MCF 10A (cell line): ENCODE measurements at places on chromosomes 6 and 20. TPM values are rescaled to one million over a fixed set of nuclear protein-coding genes. Genes with fewer than 3 reads are reported as not detected.

GRCh38 chr20:8542110-8542486, 410.0 kb downstream of the PLCB1 start:
- H3K36me3 ChIP-seq: no peaks in the 10 kb centered on the region
- no peak overlapping the region for H3K4me3 ChIP-seq
- DNase-seq: no peak
- no peaks in the 10 kb centered on the region for H3K27me3 ChIP-seq

- no peak for DNase-seq
- H3K4me3 ChIP-seq: no peak overlapping the region
- peaks cover 12% of the 10 kb centered on the region for H3K4me1 ChIP-seq
Measured at GRCh38 chr6:52925919-52926792, 16.7 kb upstream of the GSTA3 start.

GRCh38 chr6:87699576-87699975, 2.5 kb downstream of the AKIRIN2 start:
- DNase-seq: no peak
- peak overlapping the region; percentile 83 for H3K4me3 ChIP-seq
- peaks cover 17% of the 10 kb centered on the region for H3K4me1 ChIP-seq
- H3K27ac ChIP-seq: peak overlapping the region; percentile 89
- peaks cover 23% of the 10 kb centered on the region for H3K36me3 ChIP-seq
- no peaks in the 10 kb centered on the region for H3K27me3 ChIP-seq

GRCh38 chr6:35496036-35496840, 641 bp downstream of the TEAD3 start:
- H3K36me3 ChIP-seq: no peaks in the 10 kb centered on the region
- DNase-seq: no peak
- H3K27me3 ChIP-seq: no peaks in the 10 kb centered on the region

GRCh38 chr6:82264824-82265223, 17.3 kb upstream of the IBTK start:
- H3K27ac ChIP-seq: no peak overlapping the region
- no peak overlapping the region for H3K4me3 ChIP-seq
- no peaks in the 10 kb centered on the region for H3K27me3 ChIP-seq
- DNase-seq: no peak
- peaks cover 4% of the 10 kb centered on the region for H3K4me1 ChIP-seq
- H3K36me3 ChIP-seq: no peaks in the 10 kb centered on the region

GRCh38 chr6:20148433-20148832, 63.8 kb downstream of the MBOAT1 start:
- peaks cover 6% of the 10 kb centered on the region for H3K4me1 ChIP-seq
- H3K36me3 ChIP-seq: peaks cover 7% of the 10 kb centered on the region
- no peak overlapping the region for H3K27ac ChIP-seq
- no peak for DNase-seq
- H3K27me3 ChIP-seq: no peaks in the 10 kb centered on the region

- DNase-seq: no peak
- no peaks in the 10 kb centered on the region for H3K27me3 ChIP-seq
- H3K4me1 ChIP-seq: peaks cover 25% of the 10 kb centered on the region
Measured at GRCh38 chr6:56552187-56553130, 90.2 kb downstream of the DST start.

- H3K4me3 ChIP-seq: peak overlapping the region; percentile 81
- H3K4me1 ChIP-seq: peaks cover 34% of the 10 kb centered on the region
- H3K36me3 ChIP-seq: peaks cover 7% of the 10 kb centered on the region
- H3K27ac ChIP-seq: peak overlapping the region; percentile 82
- no peaks in the 10 kb centered on the region for H3K27me3 ChIP-seq
Measured at GRCh38 chr6:3750317-3751076, 1.0 kb downstream of the PXDC1 start.

DNA sequence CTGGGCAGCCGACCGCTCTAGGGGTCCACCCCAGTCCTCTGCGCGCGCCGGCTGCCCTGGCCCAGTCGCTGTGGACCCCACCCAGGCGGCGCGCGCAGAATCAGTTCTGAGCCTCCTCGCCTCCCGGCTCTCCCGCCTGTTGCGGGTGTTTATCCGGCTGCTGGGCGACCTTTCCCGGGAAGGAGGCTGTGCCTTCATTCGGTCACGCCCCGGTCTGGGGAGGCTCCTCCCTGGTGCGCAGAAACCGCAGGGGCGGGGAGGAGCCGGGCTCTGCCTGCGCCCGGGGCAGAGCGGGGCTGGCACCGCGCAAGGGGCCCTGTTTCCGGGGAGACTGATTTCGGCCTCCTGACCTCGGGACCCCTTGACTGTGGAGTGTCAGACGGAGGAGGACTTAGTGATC, 80.8 kb upstream of the EYS start:
- H3K27me3 ChIP-seq: no peaks in the 10 kb centered on the region
- no peak overlapping the region for H3K4me3 ChIP-seq
- H3K4me1 ChIP-seq: no peaks in the 10 kb centered on the region
- no peaks in the 10 kb centered on the region for H3K36me3 ChIP-seq
- DNase-seq: no peak
- no peak overlapping the region for H3K27ac ChIP-seq

DNA sequence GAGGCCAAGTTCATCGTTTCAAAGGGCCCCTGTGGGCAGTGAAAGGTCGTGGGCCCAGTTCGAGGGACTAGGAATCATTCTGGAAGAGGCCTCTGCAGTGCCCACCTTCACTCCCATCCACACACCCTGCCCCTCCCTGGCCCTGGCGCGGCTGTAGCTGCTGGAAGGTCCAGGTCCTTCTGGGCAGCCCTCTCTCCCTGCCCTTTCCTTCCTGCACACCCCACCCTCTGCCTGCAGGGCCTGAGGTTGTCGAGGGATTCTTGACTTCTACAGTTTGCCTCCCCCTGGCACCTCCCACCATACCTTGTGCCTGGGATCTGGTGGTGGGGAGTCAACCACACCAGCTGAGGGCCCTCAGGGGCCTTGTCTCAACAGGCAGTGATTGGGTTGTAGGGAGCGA, 4.5 kb upstream of the MYT1 start:
- no peak overlapping the region for H3K27ac ChIP-seq
- H3K27me3 ChIP-seq: peaks cover 78% of the 10 kb centered on the region
- H3K4me3 ChIP-seq: no peak overlapping the region
- H3K4me1 ChIP-seq: peaks cover 6% of the 10 kb centered on the region
- DNase-seq: no peak

DNA sequence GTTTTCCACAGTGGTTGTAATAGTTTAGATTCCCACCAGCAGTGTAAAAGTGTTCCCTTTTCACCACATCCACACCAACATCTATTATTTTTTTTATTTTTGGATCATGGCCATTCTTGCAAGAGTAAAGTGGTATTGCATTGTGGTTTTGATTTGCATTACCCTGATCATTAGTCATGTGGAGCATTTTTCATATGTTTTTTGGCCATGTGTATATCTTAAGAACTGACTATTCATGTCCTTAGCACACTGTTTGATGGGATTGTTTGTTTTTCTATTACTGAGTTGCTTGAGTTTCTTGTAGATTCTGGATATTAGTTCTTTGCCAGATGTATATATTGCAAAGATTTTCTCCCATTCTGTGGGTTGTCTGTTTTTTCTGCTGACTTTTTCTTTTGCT, 820.1 kb downstream of the TENT5A start:
- DNase-seq: peak; percentile 2
- H3K36me3 ChIP-seq: no peaks in the 10 kb centered on the region
- no peaks in the 10 kb centered on the region for H3K27me3 ChIP-seq

GRCh38 chr6:41268478-41268877, 18.0 kb downstream of the TREM1 start:
- no peaks in the 10 kb centered on the region for H3K4me1 ChIP-seq
- H3K27me3 ChIP-seq: no peaks in the 10 kb centered on the region
- no peak overlapping the region for H3K4me3 ChIP-seq
- no peak for DNase-seq
- no peaks in the 10 kb centered on the region for H3K36me3 ChIP-seq

DNA sequence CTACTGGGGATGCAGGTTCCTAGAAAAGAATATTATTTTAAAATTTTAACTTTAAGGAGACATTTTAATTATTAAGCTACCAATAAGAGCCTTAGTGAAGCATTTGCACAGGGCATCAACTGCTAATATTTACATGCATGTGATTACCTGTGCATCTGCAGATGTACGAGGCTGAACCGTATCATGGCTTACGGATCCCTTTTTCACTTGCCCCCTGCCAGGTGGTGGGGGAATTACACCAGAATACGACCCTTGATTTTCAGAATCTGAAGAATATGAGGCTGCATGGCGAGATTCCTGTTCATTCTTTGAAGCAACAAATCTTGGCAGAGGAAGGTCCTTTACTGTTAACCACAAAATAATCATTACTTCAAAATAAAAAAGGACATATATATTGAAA, 42.7 kb downstream of the REPS1 start:
- peaks cover 19% of the 10 kb centered on the region for H3K36me3 ChIP-seq
- H3K27me3 ChIP-seq: no peaks in the 10 kb centered on the region
- peaks cover 11% of the 10 kb centered on the region for H3K4me1 ChIP-seq
- no peak for DNase-seq
- no peak overlapping the region for H3K4me3 ChIP-seq

DNA sequence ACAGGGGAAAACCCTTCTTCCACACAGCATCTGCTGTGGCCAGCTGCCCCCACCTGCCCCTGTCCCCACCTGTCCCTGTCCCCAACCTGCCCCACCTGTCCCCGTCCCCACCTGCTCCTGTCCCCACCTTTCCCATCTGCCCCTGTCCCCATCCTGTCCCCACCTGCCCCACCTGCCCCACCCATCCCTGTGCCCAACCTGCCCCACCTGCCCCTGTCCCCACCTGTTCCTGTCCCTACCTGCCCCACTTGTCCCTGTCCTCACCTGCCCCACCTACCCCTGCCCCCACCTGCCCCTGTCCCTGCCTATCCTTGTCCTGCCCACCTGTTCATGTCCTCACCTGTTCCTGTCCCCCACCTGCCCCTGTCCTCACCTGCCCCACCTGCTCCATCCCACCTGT, 6.4 kb upstream of the MYT1 start:
- no peak for DNase-seq
- no peak overlapping the region for H3K4me3 ChIP-seq
- H3K36me3 ChIP-seq: peaks cover 7% of the 10 kb centered on the region
- H3K4me1 ChIP-seq: peaks cover 6% of the 10 kb centered on the region
- peaks cover 60% of the 10 kb centered on the region for H3K27me3 ChIP-seq

GRCh38 chr20:48164566-48165400, 379.5 kb upstream of the SULF2 start:
- H3K4me1 ChIP-seq: peaks cover 11% of the 10 kb centered on the region
- H3K27ac ChIP-seq: no peak overlapping the region
- H3K4me3 ChIP-seq: no peak overlapping the region
- no peaks in the 10 kb centered on the region for H3K36me3 ChIP-seq
- no peak for DNase-seq

CYP24A1 gene
- 0.28 and 0.34 TPM in 2 replicates for total RNA-seq

TNXB gene
- 3.0 and 4.3 TPM in 2 replicates for total RNA-seq

SLC39A7 gene
- 118 and 187 TPM in 2 replicates for total RNA-seq

TSPO2 gene
- not detected in 2 replicates for total RNA-seq

POM121L2 gene
- not detected in 2 replicates for total RNA-seq

CNR1 gene
- total RNA-seq: 0.16 TPM in 1 of 2 replicates, not detected in the other
